ENCODE measurements at places on chromosomes 16 and 17. TPM values are rescaled to one million over a fixed set of nuclear protein-coding genes. Genes with fewer than 3 reads are reported as not detected.

The KRT222 gene
- total RNA-seq, result not detected

The FBXL16 gene
- total RNA-seq, result 0.29 TPM

The ARHGAP27 gene
- total RNA-seq, result 55.3 TPM

The SHISA9 gene
- total RNA-seq, result not detected

The ZMYND15 gene
- not detected for total RNA-seq
